ENCODE measurements at places on chromosomes 5 and 9.

- no peak for DNase-seq
These were observed 5.3 kb downstream of the SPEF2 start for GRCh38 chr5:35622974-35623373.

- DNase-seq = no peak
These were observed 1.6 kb downstream of the DMXL1 start for GRCh38 chr5:119072496-119072895.

GRCh38 chr5:179769271-179769670 lies 24.5 kb upstream of the LTC4S start:
- DNase-seq = no peak

DNA sequence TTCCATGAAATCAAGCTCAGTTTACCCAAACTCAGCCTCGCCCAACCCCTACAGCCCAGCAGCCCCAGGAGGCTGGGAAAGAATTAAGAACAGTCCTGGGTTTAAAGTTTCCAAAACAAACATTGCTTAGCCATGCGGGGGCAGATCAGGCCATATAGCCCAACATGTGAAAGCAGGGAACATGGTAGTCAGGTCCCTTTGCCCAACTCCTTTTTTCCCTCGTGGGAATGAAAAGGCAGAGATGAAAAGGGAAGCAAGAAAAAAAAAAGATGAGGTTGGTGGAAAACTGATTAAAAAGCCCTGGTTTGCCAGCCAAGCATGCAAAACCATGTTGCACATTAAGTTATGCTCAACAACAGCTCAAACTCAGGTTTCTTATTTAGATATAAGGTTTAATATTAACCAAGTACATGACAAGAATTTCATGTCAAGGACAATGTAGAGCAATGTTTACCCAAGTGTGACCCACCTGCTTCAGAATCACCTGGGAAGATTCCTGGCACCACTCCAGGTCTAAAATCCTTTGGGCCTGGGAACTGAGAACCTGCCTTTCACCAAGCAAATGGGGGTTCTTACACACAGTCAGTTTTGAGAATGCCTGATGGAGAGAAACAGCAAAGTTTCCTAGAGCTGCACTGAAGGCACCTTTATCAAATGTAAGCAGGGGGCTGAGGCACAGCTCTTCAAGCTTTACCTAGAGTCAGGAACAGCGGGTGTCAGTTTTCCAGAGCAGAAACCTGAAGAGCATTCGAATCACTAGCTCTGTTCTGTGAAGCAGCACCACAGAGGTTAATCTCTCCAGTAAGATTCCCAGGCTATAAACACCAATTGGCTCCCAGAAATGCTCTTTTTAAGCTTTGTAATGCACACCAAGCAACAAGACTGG lies 1.7 kb downstream of the FREM1 start:
- DNase-seq = no peak

- DNase-seq = no peak
These were observed 84.6 kb downstream of the PLPP1 start for GRCh38 chr5:55450050-55450765.

DNA sequence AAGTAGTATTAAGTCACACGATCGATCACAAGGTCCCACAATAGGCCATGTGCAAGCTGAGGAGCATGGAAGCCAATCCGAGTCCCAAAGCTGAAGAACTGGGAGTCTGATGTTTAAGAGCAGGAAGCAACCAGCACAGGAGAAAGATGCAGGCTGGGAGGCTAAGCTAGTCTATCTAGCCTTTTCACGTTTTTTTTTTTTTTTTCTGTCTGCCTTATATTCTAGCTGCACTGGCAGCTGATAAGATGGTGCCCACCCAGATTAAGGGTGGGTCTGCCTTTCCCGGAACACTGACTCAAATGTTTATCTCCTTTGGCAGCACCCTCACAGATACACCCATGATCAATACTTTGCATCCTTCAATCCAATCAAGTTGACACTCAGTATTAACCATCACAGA lies 6.5 kb downstream of the PPIP5K2 start:
- no peak for DNase-seq

GRCh38 chr5:140142856-140143255 lies 17.1 kb downstream of the IGIP start:
- DNase-seq = no peak

GRCh38 chr5:55609413-55609812 lies 74.6 kb upstream of the PLPP1 start:
- no peak for DNase-seq

DNA sequence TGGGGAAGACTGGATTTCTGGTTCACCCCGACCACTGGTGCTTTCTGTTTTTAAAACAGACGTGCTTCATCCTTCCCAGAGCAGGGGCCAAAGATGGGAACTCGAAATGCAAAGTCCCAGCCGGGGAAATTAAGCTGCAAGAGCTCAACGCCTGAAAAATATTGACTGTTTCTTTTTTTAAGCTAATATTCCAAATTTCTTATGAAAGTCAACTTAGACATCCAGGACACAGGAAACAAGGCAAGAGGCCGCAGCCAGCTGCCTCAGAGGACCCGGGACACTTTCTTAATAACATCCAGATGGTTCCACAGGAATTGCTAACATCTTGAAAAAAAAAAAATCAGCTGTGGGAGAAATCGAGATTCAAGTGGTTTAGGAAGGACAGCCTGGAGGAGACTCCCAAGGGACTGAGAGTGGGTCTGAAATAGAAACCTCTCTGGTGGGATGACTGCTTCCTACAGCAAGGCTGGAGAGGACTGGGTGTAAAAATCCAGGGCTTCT lies 144.9 kb downstream of the FGF1 start:
- DNase-seq = no peak
